ENCODE measurements at places on chromosomes 3 and 15.
A peak's percentile ranks its signal among the peaks of the same experiment; 100 is the strongest.

- no peaks in the 10 kb centered on the region for H3K4me1 ChIP-seq
- no peaks in the 10 kb centered on the region for H3K27me3 ChIP-seq
- no peak for DNase-seq
- H3K4me3 ChIP-seq, result no peak overlapping the region
Observed at GRCh38 chr15:76625267-76625666, 279.9 kb downstream of the SCAPER start.

GRCh38 chr3:177832880-177833279 is 635.6 kb upstream of the TBL1XR1 start:
- H3K36me3 ChIP-seq, result no peaks in the 10 kb centered on the region
- no peak overlapping the region for H3K4me3 ChIP-seq
- no peak for DNase-seq
- no peaks in the 10 kb centered on the region for H3K27me3 ChIP-seq
- peaks cover 3% of the 10 kb centered on the region for H3K4me1 ChIP-seq

DNA sequence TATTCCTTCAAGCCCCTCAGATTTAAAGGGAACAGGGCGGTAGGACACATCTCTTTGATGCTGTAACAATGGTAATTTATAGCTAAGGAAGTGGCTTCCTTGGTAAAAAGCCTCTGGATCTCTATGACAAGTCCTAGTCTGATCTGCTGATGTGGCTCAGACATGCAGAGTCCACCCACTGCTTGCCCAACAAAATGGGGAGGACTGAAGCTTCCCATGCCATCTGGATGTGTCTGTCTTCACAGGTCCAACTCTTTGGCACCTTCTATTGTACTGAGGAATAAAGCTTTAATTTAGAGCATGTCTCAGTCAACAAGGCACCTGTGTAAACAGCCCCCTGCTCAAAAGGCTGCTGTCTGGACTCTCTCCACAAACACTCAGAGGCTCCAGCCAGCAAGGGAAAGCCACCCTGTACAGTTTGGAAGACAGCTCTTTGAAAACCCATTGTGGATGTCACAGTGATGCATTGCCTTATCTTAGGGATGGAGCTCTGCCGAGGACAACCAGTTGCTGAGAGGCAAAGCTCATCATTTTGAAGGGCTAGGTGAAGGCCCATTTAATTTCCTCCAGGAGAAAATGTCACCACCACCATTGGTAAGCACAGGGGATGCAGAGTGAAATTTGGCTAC is 348.6 kb upstream of the GRM7 start:
- no peak for DNase-seq
- H3K27ac ChIP-seq, result no peak overlapping the region
- H3K27me3 ChIP-seq, result no peaks in the 10 kb centered on the region
- H3K4me3 ChIP-seq, result no peak overlapping the region

- peaks cover 26% of the 10 kb centered on the region for H3K4me1 ChIP-seq
- DNase-seq, result no peak
- H3K27me3 ChIP-seq, result no peaks in the 10 kb centered on the region
- peak overlapping the region; percentile 25 for H3K27ac ChIP-seq
- no peak overlapping the region for H3K4me3 ChIP-seq
Observed at GRCh38 chr15:40789119-40789518, 17.8 kb upstream of the ZFYVE19 start.

- DNase-seq, result no peak
- H3K27me3 ChIP-seq, result peaks cover 20% of the 10 kb centered on the region
- H3K4me1 ChIP-seq, result no peaks in the 10 kb centered on the region
- no peak overlapping the region for H3K4me3 ChIP-seq
Observed at GRCh38 chr15:36527235-36528162, 51.9 kb upstream of the CDIN1 start.

DNA sequence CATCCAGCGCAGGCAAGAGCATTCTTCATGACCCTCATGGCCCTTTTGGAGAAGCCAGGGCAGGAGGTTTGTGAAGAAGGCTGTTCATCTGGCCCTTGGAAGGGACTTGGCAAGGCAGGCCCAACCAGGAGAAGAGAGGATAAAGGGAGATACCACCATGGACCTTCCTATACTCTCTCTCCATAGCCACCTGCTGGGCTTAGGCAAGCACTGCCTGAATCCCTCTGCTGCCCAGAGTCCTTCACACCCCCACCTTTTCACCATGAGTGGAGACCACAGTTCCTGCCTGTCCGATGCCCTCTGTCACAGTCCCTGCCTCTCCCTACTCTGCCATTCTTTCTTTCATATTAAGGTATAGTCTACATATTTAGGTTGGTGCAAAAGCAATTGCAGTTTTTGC is 10.6 kb upstream of the SFMBT1 start:
- H3K27ac ChIP-seq, result no peak overlapping the region
- no peak overlapping the region for H3K4me3 ChIP-seq
- H3K4me1 ChIP-seq, result no peaks in the 10 kb centered on the region

- H3K36me3 ChIP-seq, result peaks cover 30% of the 10 kb centered on the region
- no peak for DNase-seq
- no peak overlapping the region for H3K4me3 ChIP-seq
Observed at GRCh38 chr15:63586790-63587189, 10.4 kb upstream of the FBXL22 start.
